NCI-H1694 treated with DMSO at 0.1 percent for 48 hours (cell line): ENCODE measurements at places on chromosomes 6 and 20.
A peak's percentile ranks its signal among the peaks of the same experiment; 100 is the strongest.

DNA sequence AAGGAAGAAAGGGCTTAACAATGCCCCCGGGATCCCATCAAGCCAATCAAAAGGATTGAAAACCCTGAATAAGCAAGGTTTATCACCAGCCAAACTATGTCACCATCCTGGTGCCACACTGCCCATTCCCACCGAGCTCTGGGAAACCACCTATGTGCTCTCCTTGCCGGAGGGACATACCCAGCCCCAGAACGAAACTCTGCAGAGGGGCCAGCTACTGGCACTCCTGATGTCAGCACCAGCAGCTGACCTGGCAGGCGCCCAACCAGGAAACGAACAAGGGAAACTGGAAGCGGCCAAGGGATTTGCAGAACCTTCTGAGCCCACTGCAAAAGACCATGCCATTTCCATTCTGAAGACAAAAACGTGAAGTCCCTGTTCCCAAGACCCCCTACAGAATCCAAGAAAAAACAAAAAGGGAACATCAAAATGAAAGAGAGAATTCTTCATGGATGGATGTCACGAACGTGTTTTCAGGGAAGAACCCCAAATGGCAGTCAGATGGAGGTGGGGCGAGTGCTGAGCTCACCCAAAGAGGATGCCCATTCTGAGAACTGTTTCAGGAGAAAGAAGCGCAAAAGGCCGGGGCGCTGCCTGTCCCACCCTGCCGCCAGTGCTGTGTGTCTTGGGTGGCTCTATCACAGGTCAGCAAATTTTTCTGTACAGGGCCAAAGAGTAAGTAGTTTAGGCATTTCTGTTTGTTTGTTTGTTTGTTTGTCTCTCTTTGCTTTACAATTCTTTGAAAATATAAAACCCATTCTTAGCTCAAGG lies 305.2 kb downstream of the ESR1 start:
- DNase-seq: no peak

DNA sequence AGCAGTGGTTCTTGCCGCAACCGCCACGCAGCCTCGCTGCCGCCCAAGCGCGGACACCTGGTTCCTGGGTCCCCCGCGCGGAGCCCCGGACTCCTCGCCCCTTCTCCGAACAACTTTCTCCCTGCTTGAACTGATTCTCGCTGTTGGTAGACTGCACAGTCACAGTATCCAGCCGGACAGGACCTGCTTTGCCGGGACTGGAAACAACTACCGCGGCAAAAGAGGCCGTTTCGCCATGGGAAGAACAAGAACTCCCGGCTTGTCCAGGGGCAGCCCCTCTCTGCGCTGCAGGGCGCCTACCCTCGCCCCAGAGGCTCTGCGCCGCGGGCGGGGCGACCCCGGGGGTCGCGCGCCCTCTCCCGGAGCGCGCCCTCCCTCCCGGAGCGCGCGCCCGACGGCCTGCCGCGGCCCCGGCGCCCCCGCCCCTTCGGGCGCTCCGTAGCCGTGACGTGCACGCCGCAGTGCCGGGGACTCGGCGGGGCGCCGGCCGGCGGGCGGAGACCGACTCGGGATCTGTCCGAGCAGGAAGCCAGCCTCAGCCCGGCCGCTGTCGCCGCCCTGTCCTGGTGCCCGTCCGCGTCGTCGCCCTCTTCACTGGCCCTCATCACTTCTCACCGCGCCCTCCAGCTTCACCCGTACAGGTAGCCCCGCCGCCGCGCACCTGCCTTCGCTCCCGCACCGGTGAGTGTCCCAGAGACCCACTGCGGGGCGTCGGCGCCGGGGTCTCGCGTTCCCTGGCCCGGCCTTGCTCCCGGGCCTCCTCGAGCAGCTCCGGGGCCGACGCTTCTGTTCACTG lies at the start of gene MYO6:
TSS of gene MYO6 (plus strand) at position 497 of the 796 bp plus-strand sequence. CDS start 68,309 bp downstream, outside the sequence.
- DNase-seq: peak; percentile 15

- no peak for DNase-seq
Measured at GRCh38 chr6:136118787-136119186, 131.3 kb downstream of the MTFR2 start.

- DNase-seq: no peak
Measured at GRCh38 chr6:55836481-55836880, 38.9 kb downstream of the BMP5 start.

GRCh38 chr20:10978019-10978702 lies 304.4 kb upstream of the JAG1 start:
- no peak for DNase-seq

GRCh38 chr6:13733178-13733887 lies 21.7 kb upstream of the RANBP9 start:
- DNase-seq: no peak
